ENCODE measurements at places on chromosomes 7 and 10.
A peak's percentile ranks its signal among the peaks of the same experiment; 100 is the strongest.

DNA sequence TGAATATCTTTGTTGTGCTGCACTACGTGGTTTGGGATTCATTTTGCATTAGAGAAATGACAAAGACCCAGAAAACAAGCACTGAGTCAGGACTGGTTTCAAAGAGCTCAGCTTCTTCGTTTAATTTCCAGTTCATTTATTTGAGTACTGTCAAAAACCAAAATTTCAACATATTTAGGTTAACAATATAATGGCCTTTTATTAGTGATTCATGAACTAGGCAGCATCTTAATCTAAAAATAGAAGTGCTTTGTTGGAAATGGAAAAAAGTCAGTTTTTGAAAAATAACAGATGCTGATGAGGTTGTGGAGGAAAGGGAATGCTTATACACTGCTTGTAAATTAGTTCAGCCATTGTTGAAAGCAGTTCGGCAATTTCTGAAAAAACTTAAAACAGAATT, 856.4 kb downstream of the LRMDA start:
- peaks cover 7% of the 10 kb centered on the region for H3K4me1 ChIP-seq
- peak; percentile 6 for DNase-seq
- no peaks in the 10 kb centered on the region for H3K27me3 ChIP-seq

DNA sequence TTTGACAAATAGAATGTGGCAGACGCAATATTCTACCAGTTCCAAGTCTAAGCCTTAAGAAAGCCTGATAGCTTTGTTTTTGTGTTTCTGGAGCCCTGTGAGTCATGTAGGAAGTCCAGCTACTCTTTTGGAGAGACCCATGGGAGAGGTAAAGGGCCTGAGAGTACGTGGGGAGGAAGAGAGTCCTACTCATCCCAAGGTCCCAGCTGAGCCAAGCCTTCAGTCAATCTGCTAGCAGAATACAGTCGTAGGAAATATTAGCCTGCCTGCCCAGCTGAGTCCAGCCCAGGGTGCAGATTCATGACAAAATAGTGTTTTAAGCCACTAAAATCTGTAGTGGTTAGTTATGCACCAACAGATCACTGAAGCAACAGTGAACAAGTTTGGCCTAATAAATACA, 9.0 kb upstream of the GNA12 start:
- DNase-seq: peak; percentile 50
- H3K36me3 ChIP-seq: no peaks in the 10 kb centered on the region
- H3K4me3 ChIP-seq: no peak overlapping the region
- no peaks in the 10 kb centered on the region for H3K27me3 ChIP-seq
- H3K4me1 ChIP-seq: no peaks in the 10 kb centered on the region
- no peak overlapping the region for H3K27ac ChIP-seq

- peak overlapping the region; percentile 78 for H3K27ac ChIP-seq
- peaks cover 18% of the 10 kb centered on the region for H3K4me1 ChIP-seq
- no peaks in the 10 kb centered on the region for H3K36me3 ChIP-seq
- H3K27me3 ChIP-seq: no peaks in the 10 kb centered on the region
- no peak overlapping the region for H3K4me3 ChIP-seq
Observed at GRCh38 chr7:471866-472639, 47.6 kb downstream of the PDGFA start.

GRCh38 chr10:98212196-98212595, 55.8 kb downstream of the LOXL4 start:
- no peaks in the 10 kb centered on the region for H3K4me1 ChIP-seq
- H3K27me3 ChIP-seq: no peaks in the 10 kb centered on the region
- no peak overlapping the region for H3K27ac ChIP-seq
- DNase-seq: no peak
- no peak overlapping the region for H3K4me3 ChIP-seq

GRCh38 chr7:135195156-135195555, 16.2 kb downstream of the WDR91 start:
- H3K27me3 ChIP-seq: no peaks in the 10 kb centered on the region
- H3K4me3 ChIP-seq: no peak overlapping the region
- no peak overlapping the region for H3K27ac ChIP-seq
- peaks cover 17% of the 10 kb centered on the region for H3K36me3 ChIP-seq

DNA sequence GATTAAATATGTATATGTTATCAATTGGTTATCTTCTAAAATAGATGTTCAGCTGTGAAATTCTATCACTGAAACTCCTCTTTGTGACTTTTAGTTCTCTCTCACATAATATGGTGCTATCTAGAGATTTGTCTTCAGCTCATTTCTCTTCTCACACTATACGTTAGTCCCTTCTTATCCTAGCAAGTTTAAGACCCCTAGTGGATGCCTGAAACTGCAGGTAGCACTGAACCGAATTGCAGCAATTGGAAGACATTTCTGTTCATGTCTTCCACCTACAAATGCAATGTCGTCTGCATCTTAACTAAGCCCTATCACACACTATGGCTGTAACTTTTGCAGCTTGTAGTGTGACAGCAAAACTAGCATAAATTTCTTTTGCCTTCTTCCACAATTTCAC, 442.7 kb upstream of the POM121L12 start:
- no peak for DNase-seq
- no peaks in the 10 kb centered on the region for H3K36me3 ChIP-seq
- no peak overlapping the region for H3K4me3 ChIP-seq
- no peak overlapping the region for H3K27ac ChIP-seq

GRCh38 chr7:2379821-2380450, 23.5 kb upstream of the CHST12 start:
- no peak for DNase-seq
- H3K27ac ChIP-seq: no peak overlapping the region
- H3K36me3 ChIP-seq: peaks cover 72% of the 10 kb centered on the region
- no peak overlapping the region for H3K4me3 ChIP-seq
- H3K4me1 ChIP-seq: no peaks in the 10 kb centered on the region
- H3K27me3 ChIP-seq: no peaks in the 10 kb centered on the region

DNA sequence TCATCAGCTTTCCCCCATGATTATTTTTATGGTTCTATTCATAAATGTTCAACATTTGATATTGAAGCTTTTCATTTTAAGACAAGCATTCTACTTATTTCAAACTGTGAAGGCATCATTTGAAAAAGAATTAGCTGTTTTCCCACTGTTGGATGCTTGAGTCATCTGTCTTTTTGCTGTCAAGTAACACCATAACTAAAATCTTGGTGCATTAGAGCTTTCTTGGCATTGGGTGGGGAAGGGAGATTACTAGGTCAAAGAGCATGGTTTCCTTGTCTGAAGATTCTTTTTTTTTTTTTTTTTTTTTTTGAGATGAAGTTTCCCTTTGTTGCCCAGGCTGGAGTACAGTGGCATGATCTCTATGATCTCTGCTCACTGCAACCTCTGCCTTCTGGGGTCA, 68.5 kb downstream of the CTBP2 start:
- H3K27me3 ChIP-seq: no peaks in the 10 kb centered on the region
- no peak for DNase-seq
- no peak overlapping the region for H3K4me3 ChIP-seq
- peaks cover 42% of the 10 kb centered on the region for H3K4me1 ChIP-seq
- no peak overlapping the region for H3K27ac ChIP-seq
- H3K36me3 ChIP-seq: peaks cover 17% of the 10 kb centered on the region

GRCh38 chr10:124717041-124717757, 27.0 kb downstream of the FAM53B start:
- no peaks in the 10 kb centered on the region for H3K27me3 ChIP-seq
- H3K4me3 ChIP-seq: no peak overlapping the region
- no peaks in the 10 kb centered on the region for H3K36me3 ChIP-seq
- H3K27ac ChIP-seq: no peak overlapping the region
- no peak for DNase-seq
- peaks cover 3% of the 10 kb centered on the region for H3K4me1 ChIP-seq

DNA sequence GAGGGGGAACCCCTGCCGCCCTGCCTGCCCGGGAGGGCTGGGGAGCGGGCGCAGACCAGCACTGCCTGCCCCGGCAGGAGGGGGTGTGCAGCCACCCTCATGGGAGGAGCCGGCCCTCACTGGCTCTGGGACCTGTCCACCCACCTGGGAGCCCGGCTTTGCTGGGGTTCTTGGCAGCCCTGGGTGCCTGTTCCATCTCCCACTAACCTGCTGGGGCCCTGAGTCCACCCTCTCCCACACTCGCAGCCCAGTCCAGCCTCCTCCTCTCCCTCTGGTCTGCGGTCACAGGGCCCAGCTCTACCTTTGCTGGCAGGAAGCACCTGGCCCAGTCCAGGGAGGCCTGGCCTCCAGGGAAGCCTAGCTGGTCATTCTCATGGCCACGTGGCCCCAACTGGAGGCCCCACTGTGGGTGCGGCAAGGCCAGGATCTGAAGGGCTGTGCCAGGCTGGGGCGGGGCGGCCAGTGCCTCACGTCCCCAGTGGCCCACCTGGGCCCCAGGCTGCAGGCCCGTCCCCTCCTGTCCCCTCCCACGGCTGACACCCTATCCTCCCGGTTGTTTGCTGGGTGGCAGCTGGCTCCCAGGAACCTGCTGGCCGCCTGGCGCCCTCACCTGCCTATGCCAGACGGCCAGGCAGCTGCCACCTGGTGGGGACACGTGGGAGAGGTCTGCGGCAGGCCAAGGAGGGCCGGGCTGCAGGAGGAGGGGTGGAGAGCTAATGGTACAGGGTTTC, at the start of gene TMEM184A:
Gene TMEM184A, minus strand, starts transcription at position 393 of the 731 bp plus-strand sequence. CDS start 721 bp downstream, outside the sequence.
- DNase-seq: no peak
- H3K36me3 ChIP-seq: no peaks in the 10 kb centered on the region
- H3K27ac ChIP-seq: peak within 1 kb of the TSS; percentile 36
- H3K27me3 ChIP-seq: no peaks in the 10 kb centered on the region

- no peak overlapping the region for H3K27ac ChIP-seq
- H3K27me3 ChIP-seq: no peaks in the 10 kb centered on the region
- H3K4me1 ChIP-seq: no peaks in the 10 kb centered on the region
- no peak for DNase-seq
- no peaks in the 10 kb centered on the region for H3K36me3 ChIP-seq
- peak overlapping the region; percentile 62 for H3K4me3 ChIP-seq
Observed at GRCh38 chr10:128210215-128211063, 84.2 kb upstream of the MKI67 start.

DNA sequence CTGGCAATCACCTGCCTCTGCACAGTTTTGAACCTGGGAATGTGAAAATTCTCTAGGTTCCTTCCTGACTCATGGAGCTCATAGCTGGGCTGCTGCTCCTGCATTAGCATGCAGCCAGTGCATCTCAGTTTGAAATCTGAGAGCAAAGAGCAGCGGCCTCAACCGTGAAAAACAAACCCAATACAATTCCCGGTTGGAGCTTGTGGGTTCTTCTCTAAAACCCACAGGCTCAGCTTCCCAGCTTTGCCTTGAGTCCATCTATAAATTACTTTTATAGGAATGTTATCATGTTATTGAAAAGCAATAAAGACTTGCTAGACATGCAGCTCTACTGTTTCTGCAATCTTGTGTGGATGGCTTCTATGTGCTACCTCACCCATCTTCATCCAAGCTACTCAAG, 191.7 kb downstream of the CXCL12 start:
- H3K27me3 ChIP-seq: peaks cover 13% of the 10 kb centered on the region
- no peaks in the 10 kb centered on the region for H3K36me3 ChIP-seq
- H3K4me3 ChIP-seq: no peak overlapping the region
- DNase-seq: no peak
- peaks cover 19% of the 10 kb centered on the region for H3K4me1 ChIP-seq
- no peak overlapping the region for H3K27ac ChIP-seq

DNA sequence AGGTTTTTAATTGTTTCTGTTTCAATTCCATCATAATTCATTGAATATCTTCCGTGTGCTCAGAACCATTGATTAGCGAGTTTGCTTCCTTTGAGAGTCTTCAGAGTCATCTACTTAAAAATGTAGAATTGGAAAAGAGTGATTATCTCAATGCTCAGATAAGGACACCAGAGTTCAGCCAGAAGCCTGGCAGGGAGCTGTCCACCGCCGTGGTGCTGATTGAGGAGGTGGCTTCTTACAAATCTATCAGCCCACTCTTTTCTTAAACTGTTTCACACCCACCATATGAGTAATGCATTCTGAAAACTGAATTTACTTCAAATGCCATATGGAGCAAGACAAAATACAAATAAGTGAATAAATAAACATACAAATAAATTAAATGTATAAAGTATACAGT, 79.3 kb downstream of the INSYN2A start:
- peaks cover 19% of the 10 kb centered on the region for H3K36me3 ChIP-seq
- H3K4me3 ChIP-seq: no peak overlapping the region
- H3K27me3 ChIP-seq: no peaks in the 10 kb centered on the region
- DNase-seq: peak; percentile 64

DNA sequence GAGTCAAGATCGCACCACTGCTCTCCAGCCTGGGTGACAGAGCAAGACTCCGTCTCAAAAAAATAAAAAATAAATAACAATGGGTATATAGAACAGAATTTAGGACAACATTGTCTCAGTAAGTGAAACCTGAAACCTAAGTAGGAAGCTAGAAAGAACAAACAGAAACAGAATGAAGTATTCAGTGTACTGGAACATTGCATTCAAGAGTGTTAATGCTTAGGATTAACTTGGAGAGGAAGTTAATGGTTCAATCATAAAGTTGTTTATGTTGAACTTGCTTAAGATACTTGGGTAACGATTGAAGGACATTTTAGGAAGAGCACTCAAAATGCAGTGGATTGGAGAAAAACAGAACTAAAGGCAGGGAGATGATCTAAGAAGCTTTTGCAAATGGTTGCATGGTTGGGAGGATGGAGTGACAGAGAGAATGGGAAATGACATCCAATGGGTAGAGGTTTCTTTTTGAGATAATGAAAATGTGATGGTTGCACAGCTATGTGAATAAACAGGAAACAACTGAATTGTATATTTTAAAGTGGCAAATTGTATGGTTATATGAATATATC, 233.7 kb downstream of the ADK start:
- H3K36me3 ChIP-seq: no peaks in the 10 kb centered on the region
- H3K27me3 ChIP-seq: no peaks in the 10 kb centered on the region
- no peak overlapping the region for H3K27ac ChIP-seq
- no peak for DNase-seq
- H3K4me1 ChIP-seq: no peaks in the 10 kb centered on the region
- H3K4me3 ChIP-seq: no peak overlapping the region

DNA sequence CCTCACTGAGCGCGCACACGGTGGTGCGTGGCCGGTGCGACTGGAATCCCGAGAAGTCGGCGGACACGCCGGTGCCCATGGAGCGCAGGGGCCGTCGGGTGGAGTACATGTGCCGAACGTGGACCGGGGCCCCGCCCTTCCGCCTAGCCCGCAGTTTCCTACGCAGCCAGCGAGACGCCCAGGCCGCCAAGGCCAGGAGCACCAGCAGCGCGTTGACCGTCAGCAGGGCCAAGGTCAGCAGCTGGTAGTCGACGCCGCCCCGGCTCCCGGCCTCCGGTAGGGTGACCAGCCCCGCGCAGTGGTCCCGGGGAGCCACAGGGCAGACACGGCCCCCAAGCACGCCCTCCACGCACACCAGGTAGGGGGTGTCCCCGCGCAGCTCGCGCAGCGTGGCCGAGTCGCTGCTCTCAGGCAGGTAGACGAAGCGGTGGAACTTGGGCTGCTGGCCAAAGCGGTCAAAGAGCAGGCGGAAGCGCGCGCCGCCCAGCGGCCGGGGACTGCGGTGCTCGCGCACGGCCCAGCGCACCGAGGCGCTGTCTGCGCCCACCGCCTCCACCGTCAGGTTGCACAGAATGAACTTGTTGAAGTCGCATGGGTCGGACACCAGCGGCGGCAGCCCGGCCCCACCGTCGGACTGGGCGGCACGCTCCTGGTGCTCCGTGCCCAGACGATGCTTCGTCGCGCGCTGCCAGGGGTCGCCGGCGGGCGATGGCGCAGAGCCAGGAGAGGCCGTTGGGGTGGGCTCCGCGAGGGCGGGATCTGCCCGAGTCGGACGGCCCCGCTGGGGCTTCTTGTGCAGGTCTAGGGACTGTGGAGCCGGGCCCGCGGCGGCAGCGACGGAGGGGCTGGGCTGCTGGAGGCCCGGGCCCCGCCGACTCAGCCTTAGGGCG, 2.2 kb downstream of the TRIL start:
- H3K27me3 ChIP-seq: peaks cover 57% of the 10 kb centered on the region
- no peak overlapping the region for H3K27ac ChIP-seq
- H3K4me1 ChIP-seq: peaks cover 9% of the 10 kb centered on the region
- no peaks in the 10 kb centered on the region for H3K36me3 ChIP-seq
